ENCODE measurements at places on chromosomes 5 and 9.
A peak's percentile ranks its signal among the peaks of the same experiment; 100 is the strongest.

- DNase-seq = no peak
Observed at GRCh38 chr9:83372957-83373356, 165.2 kb downstream of the FRMD3 start.

DNA sequence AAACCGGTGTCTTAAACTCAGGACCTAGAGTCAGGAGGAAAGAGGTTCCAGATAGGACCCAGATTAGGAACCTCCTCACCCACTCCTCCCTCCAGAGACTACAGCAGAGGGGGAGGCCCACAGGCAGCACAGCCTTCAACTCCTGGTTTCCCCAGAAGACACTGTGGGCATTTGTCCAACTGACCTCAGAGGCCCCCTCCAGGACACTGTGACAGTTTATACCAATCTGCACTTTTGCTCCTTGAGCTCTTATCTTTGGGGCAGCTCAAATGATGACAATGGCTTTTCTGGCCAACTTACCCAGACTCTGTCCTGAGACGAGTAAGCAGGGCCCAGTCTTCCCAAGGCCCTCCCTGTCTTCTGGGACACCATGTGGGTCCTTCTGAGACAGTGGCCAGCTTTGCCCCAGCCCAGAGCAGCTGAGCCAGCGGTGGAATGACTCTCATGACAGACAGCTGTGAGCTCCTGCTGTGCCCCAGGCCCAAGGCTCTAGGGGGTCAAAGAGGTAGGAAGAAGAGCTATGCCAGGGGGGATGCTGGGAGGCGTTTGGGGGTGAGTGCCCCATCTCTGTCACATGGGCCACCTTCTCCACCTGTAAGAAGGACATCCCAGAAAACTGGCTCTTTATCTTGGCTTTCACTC, 14.3 kb downstream of the OR2V2 start:
- DNase-seq = no peak

- peak; percentile 60 for DNase-seq
Observed at GRCh38 chr5:36878392-36879082, 2.0 kb downstream of the NIPBL start.

DNA sequence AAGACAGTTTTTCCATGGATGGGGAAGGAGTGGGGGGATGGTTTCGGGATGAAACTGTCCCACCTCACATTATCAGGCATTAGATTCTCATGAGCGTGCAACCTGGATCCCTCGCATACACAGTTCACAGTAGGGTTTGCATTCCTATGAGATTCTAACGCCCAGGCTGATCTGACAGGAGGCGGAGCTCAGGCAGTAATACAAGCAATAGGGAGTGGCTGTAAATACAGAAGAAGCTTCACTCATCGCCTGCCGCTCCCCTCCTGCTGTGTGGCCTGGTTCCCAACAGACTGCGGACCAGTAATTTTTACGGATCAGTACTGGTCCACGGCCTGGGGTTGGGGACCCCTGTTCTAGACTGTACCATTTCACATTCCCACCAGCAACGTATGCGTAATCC, 68.3 kb upstream of the OTULINL start:
- DNase-seq = no peak

DNA sequence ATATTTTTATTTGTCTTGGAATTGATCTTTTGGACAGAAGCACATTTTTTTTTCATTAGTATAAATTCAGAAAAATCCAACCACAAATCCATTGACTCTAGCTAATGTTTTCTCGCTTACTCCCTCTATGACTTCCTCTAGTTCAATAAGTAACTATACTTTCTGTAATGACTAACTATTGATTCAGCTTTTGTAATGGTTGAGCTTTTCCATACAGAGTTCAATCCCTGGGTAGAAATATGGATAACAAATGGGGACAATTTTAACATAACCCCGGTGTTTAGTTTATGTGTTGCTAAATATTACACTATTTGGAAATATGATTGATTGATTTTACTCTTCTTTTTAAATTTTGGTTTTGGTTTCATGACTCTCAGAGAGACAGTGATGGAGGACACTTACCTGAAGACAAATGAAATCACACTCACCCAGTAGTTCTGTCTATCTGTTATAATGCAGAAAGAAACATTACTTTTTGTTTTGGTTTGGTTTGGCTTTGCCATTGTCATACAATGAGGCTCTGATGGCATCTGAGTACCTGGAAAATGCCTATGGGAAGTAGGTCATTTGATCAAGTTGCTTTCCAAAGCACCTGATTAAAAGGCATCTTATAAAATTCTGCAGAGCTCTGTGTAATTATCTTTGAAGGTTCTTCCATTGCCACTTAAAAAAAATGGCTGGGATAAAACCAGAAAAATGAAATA, 309.7 kb upstream of the MPDZ start:
- DNase-seq = no peak

- no peak for DNase-seq
Observed at GRCh38 chr5:150509992-150510391, 2.1 kb downstream of the NDST1 start.

- no peak for DNase-seq
Observed at GRCh38 chr5:148933903-148934432, 107.6 kb downstream of the ADRB2 start.

GRCh38 chr9:99783799-99784198, 37.9 kb upstream of the NR4A3 start:
- no peak for DNase-seq

GRCh38 chr9:105887679-105888078, 193.3 kb downstream of the TMEM38B start:
- DNase-seq = no peak

- DNase-seq = no peak
Observed at GRCh38 chr5:167985373-167985772, 306.1 kb upstream of the WWC1 start.

- DNase-seq = no peak
Observed at GRCh38 chr5:167008705-167009104, 1282.7 kb upstream of the WWC1 start.

GRCh38 chr5:141785135-141785534, 93.1 kb downstream of the PCDH1 start:
- no peak for DNase-seq

DNA sequence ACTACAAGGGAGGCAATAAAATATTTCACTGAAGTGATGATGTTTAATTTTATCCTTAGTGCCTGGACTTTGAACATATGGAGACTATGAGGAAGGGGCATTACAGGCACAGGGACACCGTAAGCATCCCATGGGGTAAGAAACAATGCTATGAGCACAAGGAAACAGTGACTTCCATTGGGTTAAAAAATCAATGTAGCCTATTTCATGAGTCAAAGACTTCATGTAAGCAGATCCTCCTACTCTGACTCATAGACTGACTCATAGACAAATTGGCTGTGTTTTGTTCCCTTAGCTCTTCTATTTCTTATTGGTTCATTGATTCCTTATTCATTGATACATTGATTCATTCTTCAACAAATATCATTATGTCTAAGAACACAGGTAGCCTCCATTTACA, 351.0 kb downstream of the PRELID2 start:
- no peak for DNase-seq

GRCh38 chr5:93246090-93246855, 334.7 kb downstream of the NR2F1-AS1 start:
- no peak for DNase-seq

GRCh38 chr9:86902176-86902575, 45.1 kb downstream of the GAS1 start:
- no peak for DNase-seq

- DNase-seq = no peak
Observed at GRCh38 chr9:138045541-138046490, 168.2 kb downstream of the CACNA1B start.

- DNase-seq = no peak
Observed at GRCh38 chr5:39412721-39413394, 11.9 kb downstream of the DAB2 start.

DNA sequence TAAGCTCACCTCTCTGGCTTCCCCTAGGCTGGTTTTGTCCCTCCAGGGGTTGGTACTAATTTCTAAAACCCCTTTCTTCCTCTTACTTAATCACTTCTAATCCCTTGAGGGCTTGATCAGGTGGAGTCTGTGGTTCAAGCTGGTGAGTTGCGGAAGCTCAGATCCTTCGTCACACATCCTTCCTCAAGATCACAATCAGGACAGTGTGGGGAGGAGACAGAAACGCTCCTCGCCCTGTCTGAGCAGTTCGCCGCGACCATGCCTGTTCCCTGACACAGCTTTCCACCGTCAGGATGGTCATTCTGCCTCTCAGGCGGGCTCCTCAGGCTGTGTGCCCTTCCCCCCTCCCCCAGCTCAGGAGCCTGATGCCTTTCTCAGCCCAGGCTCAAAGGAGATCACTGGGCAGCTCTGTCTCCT, 24.3 kb downstream of the CPLX2 start:
- DNase-seq = no peak

DNA sequence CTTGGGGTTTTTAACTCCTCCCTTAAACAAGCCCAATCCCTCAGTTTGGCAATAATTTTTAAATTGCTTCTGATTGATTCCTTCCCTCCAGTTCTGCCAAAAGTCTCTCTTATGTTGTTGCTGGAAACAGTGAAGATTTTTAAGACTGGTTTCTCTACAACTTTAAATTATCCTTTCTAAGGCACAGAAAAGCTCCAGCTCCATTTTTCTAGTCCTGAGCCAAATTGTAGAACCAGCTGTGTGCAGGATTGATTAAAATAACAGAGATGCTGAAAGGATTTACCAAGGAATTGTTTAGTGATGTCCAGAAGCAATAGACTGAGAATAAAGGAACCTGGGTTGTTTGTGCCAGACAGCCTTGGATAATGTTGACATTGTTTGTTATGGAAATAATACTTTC, 111.3 kb downstream of the NUDT12 start:
- DNase-seq = no peak

DNA sequence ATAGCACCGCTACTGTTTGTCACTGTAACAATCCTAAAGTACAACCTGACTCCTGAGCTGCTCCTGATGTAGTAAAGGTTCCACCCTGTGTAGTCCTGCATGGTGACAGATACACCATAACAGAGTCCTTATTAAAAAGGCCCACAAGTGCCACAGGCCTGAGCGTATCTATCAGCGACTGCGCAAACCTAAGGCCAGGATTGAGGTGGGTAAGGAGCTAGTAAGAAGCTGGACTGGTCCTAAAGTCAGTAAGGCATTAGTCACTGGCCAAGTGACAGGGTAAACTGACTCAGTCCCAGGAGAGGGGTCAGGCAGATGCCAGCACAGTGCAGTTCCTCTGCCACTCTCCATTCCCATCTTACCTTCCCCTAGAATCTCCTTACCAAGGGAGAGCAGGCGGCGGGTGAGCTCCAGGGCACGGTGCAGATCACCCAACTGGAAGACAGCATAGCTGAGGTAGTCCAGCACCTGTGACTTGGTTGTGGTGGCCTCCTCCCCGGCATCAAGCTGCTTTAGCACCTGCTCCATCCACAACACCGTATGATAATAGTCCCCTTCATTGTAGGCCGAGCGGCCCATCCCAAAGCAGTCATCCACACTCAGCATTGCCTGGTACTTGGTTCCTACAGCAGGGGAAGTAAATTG, 17.6 kb downstream of the P4HA2 start:
- DNase-seq = no peak

DNA sequence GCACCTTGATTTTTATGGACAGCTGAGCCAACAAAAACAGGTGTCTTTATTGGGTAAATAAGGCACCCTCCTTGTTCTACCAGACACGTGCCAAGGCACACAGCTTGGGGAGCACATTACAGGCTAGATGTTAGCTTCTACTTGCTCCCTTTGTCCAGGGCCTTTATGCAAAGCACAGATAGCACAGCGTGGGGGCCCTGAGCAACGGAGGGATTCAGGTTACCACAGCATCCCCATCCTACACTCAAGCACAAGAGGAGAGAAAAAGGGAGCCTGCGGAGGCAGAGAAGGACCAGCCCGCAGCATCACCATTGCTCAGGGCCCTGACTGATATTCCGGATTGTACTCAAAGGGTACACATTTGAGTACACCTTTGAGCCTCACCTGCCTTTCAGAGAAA, 181.7 kb upstream of the KIF2A start:
- DNase-seq = no peak

- DNase-seq = no peak
Observed at GRCh38 chr9:126661521-126662251, 48.0 kb downstream of the LMX1B start.

DNA sequence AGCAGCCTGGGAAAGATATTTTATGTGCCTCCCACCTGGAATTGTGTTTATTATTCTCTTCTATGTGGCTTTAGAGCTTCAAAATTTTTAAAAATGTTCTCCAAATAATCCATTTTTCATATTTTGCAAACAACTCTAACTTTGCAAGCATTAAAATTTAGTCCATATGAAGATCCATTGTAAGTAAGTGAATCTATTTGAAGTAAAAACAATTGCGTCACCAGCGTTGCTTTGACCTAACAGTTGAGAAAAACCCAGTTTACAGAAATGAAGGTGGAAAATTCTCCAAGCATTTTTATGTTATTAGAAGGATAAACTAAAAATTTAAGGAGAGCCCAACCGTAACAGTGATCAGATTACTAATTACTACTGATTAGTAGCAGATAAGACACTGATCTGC, 38.9 kb upstream of the TLX3 start:
- DNase-seq = no peak

DNA sequence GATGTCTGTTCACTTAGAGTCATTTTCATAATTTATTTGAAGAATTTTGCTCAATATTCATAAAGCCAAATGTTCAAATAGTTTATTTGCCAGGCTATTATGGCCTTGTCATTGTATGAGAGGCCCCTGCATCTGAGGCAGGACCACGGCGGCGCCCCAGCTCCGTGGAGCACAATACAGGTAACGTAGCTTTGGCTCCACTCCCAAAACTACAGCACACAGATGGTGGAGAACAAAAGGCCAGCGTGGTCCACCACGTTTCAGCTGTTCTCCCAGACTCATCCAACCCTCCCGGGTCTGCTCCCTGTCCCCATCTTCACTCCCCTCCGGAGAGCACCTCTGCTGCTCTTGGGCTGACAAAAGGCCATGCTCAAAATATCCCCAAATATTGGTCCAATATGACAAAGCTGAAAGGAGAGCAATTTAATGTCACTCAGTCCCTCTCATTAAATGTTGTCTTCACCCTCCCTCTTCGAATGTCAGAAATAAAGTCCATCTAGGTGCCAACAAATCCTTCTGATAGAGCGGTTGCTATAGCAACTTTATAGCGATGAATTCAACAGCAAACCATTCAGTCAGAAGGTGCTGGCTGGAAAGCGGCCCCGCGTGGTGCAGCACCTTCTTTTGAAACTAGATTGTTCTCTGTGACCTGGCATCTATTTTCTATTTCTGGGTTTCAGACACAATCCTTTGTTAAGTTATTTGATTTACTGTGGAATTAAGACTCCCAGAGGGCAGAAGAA, 504.3 kb downstream of the ARHGEF28 start:
- no peak for DNase-seq

- DNase-seq = no peak
Observed at GRCh38 chr9:28956116-28956880, 1383.0 kb upstream of the C9orf72 start.

DNA sequence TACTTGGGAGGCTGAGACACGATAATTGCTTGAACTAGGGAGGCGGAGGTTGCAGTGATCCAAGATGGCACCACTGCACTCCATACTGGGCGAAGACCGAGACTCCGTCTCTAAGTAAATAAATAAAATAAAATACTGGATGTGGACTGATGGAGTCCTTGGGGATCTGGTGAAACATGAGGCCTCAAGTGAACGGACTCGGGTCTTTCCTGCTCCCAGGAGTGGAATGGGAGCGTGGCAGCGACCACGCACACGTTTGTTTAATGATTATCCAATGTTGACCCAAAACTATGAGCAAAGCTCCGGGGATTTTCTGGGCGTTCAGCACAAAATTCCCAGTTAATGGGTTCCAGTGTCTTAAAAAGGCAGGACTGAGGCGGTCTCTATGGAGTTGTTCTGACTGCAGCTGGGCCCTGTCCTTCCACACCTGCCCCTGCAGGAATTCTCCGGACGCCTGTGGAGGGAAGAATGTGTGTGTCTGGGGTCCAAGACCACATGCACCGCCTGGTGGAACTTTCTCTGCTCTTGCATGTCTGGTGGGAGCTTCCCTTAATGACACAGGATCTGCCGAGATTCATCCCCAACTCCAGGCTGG, 26.6 kb downstream of the NEK6 start:
- DNase-seq = no peak

All from hematopoietic multipotent progenitor cell treated with erythropoietin and hydrocortisone succinate and interleukin-3 and kit ligand, for 17 days (in vitro differentiated cells).